Fibroblast of lung (primary cell): ENCODE measurements at places on chromosomes 11 and 22.
A peak's percentile ranks its signal among the peaks of the same experiment; 100 is the strongest.

- no peak for DNase-seq
Observed at GRCh38 chr11:60498853-60499252, 6.3 kb downstream of the MS4A12 start.

- no peak for DNase-seq
Observed at GRCh38 chr11:114949614-114950351, 271.5 kb downstream of the NXPE2 start.

- DNase-seq = no peak
Observed at GRCh38 chr11:7872890-7873289, 58.2 kb downstream of the OR10A6 start.

GRCh38 chr11:34360046-34360445 lies 2.2 kb upstream of the ABTB2 start:
- DNase-seq = no peak

- DNase-seq = no peak
Observed at GRCh38 chr11:73055655-73056354, 86.3 kb downstream of the FCHSD2 start.

GRCh38 chr11:6719576-6719975 lies 36.4 kb upstream of the MRPL17 start:
- DNase-seq = no peak

DNA sequence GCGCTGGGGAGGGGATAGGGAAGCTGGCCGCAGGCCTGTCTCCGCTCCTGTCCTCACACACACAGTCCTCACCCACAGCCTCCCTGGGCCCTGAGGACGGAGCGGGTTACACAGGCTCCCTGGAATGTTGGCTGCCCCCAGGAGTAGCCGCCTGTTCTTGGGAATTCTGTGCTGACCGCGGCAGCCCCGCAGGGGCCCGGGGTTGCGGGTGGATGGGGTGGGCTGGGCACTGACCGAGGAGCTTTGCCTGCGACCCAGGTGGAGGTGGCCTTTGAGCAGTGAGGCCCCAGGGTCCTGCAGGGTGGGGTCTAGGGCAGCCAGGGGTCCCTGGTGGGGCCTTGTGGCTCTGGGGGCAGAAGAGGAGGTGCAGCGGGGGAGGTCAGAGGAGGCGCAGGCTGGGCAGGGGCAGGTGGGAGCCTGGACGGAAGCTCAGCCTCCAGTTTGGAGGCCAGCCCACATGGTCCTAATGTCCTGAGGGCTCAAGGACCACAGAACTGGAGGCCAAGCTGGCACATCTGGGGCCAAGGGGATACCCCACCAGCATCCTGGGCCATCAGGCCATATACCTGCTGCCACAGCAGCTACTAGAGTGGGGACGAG lies 6.6 kb upstream of the MRGPRG start:
- DNase-seq = no peak

- no peak for DNase-seq
Observed at GRCh38 chr22:50192436-50193204, 6.9 kb downstream of the TRABD start.

DNA sequence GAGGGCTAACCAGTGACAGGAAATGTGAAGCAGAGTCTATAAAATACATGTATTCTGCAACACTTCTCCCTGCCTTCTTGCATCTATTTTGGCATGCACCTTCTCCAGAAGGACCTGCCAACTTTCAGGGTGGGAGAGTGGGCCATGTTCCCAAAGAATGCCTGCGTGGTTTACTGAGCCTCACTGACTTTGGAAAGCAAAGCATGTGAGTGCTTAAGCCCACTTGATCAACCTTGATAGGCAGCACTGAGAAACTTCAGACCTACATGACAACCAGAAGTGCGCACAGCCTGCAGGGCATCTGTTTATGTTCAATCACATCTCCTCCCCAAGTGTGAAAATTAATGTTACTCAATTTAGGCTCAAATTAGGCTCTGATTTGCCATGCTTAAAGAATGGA lies 69.2 kb downstream of the AMOTL1 start:
- DNase-seq = no peak

- no peak for DNase-seq
Observed at GRCh38 chr11:68829581-68829980, 12.1 kb downstream of the CPT1A start.

GRCh38 chr11:64208796-64209562 lies 2.5 kb downstream of the FERMT3 start:
- no peak for DNase-seq

DNA sequence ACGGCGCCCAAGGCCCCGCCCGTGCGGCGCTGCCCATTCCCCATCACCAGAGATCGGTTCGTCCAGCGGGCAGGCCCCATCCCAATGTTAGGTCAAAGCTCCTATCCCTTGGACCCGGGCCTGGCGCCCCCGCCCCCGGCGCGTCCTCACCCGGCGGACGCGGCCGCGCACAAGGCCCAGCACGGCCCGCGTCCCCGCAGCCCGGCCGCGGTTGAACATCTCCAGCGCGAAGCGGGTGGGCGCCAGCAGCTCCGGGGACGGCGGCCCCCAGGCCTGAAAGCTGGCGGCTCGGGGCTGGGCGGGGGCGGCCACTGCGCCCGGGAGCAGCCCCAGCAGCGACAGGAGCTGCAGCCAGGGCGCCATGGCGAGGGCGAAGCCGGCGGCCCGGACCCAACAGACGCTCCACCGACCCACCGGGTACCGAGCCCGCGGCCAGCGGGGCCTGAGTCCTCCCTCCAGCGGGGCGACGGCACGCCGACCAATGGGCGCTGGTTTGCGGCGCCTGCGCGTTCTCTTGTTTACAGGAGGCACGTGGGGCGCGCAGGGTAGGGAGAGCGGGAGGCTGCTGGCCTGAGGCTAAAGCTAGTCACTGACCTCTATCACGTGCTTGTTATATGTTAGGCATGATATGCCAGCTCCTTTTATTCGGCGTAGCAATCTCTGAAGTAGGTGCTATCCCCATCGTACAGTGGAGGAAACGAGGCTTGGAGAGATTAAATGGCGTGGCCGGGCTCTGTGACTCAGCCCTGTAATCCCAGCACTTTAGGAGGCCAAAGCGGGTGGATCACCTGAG lies at the start of gene CTSF:
Gene CTSF (minus strand): TSS at position 483 of the 793 bp plus-strand sequence. CDS start 120 bp downstream, at position 363.
- DNase-seq = peak; percentile 73

- no peak for DNase-seq
Observed at GRCh38 chr11:46408407-46408986, 16.9 kb upstream of the CHRM4 start.

DNA sequence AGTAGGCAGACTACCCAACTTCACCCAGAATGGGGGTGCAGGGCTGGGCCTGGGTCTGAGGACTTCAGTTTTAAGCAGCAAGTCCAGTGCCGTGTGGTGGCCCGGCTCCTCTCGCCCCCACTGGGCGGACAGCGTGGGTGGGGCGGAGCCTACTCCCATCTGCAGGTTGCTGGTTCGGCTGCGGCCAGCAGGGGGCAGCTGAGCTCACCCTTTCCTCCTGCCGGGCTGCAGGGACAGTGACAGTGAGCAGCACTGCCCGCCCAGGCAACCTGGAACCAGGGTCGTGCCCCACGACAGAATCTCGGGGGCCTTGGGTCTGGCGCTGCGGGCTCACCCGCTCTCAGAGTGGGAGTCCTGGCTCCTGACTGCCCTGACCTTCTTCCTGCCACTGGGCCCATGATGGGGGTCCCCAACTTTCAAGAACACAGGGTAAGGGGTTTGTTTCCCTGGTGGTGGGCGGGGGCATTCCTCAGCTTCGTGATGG lies 6.2 kb upstream of the NEAT1 start:
- DNase-seq = peak; percentile 74

GRCh38 chr11:128477811-128478210 lies 109.5 kb downstream of the ETS1 start:
- DNase-seq = no peak

GRCh38 chr11:118886681-118887111 lies 3.0 kb downstream of the CXCR5 start:
- DNase-seq = no peak

GRCh38 chr22:41242396-41243117 lies 1.8 kb upstream of the CHADL start:
- DNase-seq = no peak

- DNase-seq = peak; percentile 54
Observed at GRCh38 chr11:64659417-64660144, 63.4 kb downstream of the NRXN2 start.

- no peak for DNase-seq
Observed at GRCh38 chr22:40406063-40406890, 35.9 kb downstream of the SGSM3 start.

DNA sequence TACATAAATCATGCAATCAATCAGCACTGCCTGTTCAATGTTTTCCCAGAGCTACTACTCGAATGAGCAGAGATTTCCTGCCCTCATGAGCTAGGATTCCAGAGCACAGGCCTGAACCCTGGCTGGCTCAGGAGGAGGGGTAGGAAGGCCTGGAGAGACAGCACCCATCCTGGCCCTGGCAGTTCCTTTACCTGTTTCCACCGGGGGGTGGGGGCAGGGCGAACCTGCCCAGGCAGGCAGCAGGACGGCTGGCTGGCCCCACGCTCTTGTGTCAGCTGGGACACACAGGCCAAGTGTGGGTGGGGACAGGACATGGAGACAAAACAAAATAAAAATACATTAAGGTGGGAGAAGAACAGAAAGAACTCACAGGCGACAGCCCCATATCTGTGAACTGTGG lies 109.8 kb upstream of the BID start:
- DNase-seq = no peak

DNA sequence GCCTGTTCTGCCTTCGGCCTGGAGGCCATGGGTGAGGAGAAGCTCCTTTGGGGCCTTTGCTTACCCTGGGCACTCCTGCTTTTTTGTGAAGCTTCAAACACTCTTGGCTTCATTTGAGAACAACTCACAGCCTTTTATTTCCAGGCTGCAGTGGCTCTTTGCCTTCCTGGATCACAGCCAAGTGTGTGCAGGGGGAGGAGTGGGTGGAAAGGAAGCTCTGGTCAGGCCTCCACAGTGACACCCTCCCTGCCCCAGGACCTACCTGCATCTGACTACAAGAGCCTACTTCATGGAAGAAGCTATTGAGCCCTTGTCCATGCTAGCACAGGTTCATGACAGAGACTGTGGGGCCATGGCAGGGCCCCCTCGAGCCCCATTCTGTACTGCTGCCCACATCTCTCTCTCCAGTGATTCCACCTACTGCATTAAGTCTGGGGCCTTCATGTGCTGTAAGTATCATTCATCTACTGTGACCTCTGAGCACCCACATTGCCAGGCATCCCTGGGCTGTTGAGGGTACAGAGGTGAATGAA lies 52.3 kb downstream of the GAB4 start:
- DNase-seq = no peak

- DNase-seq = no peak
Observed at GRCh38 chr22:40281717-40282116, 64.6 kb upstream of the ADSL start.

DNA sequence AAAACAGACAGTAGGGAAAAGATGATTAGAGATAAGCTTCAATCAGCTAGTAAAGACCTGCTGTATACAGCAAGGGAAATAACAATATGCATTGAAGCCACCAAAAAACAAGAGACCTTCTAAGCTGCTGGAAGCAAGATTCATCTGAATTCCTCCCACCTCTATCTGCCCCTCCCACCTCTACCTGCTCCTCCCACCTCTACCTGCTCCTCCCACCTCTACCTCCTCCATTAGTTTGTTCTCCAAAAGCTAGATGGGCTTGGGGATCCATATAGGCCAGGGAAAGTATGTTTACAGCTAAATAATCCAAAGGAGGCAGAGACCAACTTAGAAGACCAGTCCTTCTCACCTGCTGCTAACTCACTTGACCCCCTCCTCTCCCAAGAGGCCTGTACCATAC lies 33.2 kb downstream of the PAK1 start:
- DNase-seq = no peak

DNA sequence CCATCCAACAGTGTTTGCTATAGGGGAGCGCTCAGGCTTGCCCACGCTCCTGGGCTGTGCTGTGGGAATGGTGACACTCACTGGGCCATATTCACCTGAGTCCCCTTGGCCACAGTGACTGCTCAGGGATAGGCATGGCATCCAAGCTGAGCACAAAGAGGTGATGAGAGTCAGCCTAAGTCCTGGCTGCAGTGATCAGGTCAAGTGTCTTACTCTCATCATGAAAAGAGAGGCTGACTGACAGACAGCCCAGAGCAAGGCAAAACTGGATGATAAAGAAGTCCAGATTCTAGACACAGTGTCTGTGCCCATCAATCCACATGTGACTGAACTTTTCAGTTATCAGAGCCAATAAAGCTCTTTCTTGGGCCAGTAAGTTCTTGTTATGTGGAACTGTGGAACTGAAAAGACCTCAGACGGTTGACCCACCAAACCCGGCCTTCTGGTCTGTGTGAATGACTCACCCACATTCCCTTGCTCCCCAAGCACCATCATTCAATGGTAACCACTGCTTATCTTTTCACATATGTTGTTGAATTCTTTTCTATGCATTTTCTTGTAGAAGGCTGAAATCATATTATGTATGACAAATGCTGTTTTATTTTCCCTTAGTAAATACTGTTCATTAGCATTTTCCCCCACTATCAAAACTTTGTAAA lies 43.2 kb upstream of the YPEL1 start:
- peak; percentile 70 for DNase-seq

DNA sequence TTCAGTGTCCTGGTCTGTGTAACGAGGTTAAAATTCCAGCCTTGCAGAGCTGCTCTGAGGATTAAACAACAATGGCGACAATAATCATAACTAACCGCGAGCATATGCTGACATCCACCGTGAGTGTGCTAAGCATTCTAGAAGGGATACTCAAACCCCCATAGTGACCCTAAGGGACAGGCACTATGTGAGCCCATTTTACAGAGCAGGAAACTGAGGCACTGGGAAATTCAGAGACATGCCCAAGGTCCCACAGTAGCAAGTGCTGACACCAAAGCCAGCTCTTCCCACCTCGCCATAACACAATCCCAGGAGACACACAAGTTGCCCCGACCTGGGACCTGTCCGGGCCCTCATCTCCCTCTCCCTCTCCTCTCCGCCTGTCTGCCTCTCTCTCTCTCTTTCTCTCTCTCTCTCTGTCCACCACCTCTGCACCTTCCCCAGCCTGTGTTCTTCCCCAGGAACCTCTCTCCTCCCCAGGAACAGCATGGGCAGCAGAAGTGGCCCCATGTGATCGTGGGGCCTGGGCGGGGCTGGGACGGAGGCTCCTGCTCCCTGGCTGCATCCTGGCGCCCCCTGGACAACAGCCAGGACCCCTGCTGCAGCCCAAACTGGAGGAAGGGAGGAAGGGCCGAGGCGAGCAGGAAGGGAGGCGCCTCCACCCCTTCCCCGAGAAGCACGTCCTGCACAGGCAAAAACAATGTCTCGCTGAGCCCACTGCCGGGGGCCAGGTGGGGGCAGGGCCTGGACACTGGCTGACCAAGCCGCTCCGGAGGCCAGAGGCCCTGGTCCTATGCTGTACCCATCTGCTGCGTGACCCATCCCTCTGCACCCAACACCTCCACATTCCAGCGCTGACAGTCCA lies 14.8 kb upstream of the MFNG start:
- no peak for DNase-seq

GRCh38 chr11:129610125-129610524 lies 205.5 kb upstream of the TMEM45B start:
- no peak for DNase-seq
